ENCODE measurements at places on chromosomes 2 and 18.

GRCh38 chr18:27863780-27864430, 313.0 kb downstream of the CDH2 start:
- no peak for DNase-seq
- H3K36me3 ChIP-seq: no peaks in the 10 kb centered on the region
- H3K27ac ChIP-seq: no peak overlapping the region
- H3K4me3 ChIP-seq: no peak overlapping the region
- H3K4me1 ChIP-seq: no peaks in the 10 kb centered on the region
- no peaks in the 10 kb centered on the region for H3K27me3 ChIP-seq

DNA sequence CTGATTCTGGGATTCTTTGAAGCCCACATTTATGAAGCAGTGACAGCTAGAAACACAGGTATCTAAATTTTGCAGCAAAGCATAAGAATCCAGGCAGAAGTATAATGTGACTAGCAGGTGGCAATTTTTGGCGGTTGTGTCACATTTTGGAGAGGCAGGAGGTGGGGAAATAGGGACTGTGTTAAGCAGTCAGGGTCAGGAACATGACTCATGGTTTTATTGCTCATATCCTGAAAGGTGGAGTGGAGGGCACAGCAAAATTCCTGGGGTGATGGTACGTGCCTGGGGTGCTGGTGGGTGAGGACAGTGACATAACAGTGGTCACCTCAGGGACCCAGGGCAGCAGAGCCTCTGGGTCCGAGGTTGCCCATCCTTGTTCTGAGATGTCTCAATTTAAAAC, 63.5 kb upstream of the TTN start:
- no peak overlapping the region for H3K27ac ChIP-seq
- DNase-seq: no peak
- no peaks in the 10 kb centered on the region for H3K36me3 ChIP-seq
- no peak overlapping the region for H3K4me3 ChIP-seq
- H3K4me1 ChIP-seq: peaks cover 3% of the 10 kb centered on the region

DNA sequence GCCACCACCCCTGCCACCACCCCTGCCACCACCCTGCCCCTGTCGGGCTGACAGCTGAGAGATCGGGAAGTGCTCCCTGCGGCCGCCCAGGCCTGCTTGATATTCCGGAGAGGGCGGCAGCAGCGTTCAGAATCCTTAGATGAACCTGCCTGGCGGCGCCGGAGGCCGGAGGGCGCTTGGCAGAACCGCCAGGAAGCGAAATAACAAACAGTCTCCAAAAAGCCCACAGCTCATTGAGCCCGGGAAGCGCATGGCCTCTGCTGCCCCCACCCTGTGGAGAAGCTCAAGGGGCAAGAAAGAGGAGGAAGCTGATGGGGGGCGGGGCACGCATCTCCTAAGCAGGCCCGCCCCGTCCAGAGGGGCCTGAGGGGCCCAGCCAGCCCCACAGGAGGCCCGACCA, 92.2 kb upstream of the MBOAT2 start:
- no peak overlapping the region for H3K27ac ChIP-seq
- no peak for DNase-seq
- no peaks in the 10 kb centered on the region for H3K4me1 ChIP-seq
- H3K36me3 ChIP-seq: no peaks in the 10 kb centered on the region
- no peak overlapping the region for H3K4me3 ChIP-seq
- peaks cover 4% of the 10 kb centered on the region for H3K27me3 ChIP-seq

DNA sequence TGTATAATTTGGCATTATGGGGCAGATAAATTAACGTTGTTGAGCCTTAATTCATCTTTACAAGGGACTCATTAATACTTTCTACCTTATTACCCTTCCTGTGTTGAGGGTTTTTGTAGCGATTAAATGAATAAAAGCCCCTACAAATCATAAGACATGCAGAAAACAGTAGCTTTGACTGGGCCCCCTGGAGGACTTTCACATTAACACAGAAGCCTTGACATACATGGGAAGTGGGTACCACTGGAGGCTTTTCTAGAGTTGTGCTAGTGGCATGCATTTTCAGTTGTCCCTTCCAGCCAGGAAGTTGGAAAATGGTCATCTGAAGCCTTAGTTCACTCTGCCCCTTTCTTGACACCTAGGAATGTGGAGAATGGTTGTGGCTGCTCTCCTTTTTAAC, 30.2 kb downstream of the MTA3 start:
- H3K27ac ChIP-seq: no peak overlapping the region
- no peaks in the 10 kb centered on the region for H3K27me3 ChIP-seq
- H3K4me3 ChIP-seq: no peak overlapping the region
- no peak for DNase-seq
